ENCODE measurements at places on chromosomes 12 and 14.

- no peak for DNase-seq
Measured at GRCh38 chr14:63241096-63241495, 36.9 kb downstream of the RHOJ start.

DNA sequence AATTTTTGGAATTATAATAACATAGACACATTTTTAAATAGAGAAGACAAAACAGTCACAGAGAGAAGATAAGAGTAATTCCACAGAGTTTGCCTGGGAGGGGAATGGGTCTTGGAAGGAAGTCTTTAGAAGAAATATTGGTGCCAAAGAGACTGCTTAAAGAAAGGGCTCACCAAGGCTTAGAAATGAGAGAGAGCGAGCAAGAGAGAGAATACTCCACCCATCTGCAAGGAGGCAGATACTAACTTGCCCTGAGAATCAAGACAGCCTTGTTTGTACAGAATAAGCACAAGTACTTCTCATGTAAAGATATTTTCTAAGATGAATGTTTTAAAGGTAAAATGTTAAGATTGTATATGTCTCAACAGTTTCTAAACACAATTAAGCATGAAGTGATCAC, 165.5 kb downstream of the SLC38A4 start:
- DNase-seq: no peak

DNA sequence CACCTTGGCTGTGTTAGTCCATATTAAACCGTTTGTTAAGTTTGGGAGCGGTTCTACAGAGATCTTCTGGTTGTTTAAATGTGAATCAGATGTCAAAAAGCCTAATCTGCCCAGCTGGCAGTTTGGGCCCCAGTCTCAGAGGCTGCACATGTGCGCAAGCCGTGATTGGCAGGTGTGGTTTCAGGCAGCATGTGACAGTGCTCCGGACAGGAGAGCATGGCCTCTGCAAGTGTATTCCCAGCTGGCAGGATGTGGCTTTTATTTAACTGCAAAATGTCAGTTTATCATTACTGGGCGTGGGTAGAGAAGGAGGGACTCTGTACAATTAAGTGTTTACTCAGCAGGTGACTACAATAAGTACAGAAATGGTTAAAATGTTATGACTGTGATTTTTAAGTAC, 77.5 kb downstream of the PELI2 start:
- DNase-seq: no peak

- DNase-seq: no peak
Measured at GRCh38 chr12:2348482-2348852, 295.7 kb downstream of the CACNA1C start.

DNA sequence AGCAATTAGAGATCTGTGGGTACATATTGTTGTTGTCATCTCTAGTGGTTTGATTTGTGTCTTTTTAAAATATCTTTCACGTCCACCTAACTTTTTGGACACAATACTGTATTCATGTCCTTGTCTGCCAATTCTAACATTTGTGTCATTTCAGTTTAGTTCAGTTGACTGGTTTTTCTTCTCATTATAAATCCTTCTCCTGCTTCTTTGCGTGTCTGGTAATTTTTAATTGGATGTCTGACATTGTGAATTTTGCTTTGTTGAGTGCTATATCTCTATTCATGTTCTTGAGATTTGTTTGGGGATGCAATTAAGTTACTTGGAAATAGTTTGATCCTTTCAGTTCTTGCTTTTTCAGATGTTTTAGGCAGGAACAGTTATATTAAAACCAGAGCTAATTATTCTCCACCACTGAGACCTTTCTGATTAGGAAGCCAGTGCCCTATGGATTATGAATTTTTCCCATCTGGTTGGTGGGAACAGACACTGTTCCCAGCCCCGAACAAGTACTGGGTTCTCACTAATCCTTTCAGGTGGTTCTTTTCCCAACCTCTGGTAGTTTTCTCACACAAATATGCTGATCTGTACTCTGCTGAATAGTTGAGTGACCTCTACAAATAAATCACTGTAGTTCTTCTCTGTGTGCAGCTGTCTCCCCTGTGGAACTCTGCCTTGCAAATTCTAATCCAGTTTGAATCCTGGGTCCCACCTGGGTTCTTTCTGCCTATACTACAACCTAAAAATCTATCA, 91.1 kb upstream of the DYNC1H1 start:
- no peak for DNase-seq

- no peak for DNase-seq
Measured at GRCh38 chr14:101719708-101720107, 41.8 kb upstream of the PPP2R5C start.

- no peak for DNase-seq
Measured at GRCh38 chr12:101045486-101046464, 164.3 kb downstream of the SLC5A8 start.

DNA sequence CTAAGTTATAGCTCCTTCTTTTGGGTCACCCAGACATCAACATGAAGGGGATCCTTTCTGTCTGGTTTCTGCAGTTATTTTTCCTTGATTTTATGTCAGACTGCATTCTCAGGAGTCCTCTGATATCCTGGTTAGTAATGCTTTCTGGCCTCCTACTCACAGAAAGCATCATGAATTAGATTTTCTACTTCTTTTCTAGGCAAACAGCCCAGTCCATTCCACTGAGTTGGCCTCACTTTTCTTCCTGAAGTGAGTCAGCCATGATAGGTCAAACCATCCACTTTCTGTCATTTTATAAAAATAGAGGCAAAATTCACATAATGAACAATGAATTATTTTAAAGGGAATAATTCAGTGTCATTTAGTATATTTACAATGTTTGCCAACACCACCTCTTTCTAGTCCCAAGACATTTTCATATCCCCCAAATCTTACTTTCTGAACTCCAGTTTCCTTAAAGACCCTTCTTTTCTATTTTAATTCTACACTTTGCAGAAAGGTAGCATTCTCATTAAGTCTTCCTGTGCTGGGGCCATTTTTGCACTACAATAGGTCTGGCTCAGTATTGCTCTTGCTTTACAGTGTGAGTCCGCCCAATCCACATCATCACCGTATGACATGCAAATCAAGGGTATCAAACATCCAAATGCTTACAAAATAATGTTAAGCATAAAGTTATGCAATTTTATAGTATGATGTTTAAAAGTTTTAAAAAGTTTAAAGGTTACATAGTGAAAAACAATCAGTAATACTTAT, 95.1 kb downstream of the UNC79 start:
- DNase-seq: no peak

- DNase-seq: no peak
Measured at GRCh38 chr12:101231636-101232035, 21.6 kb upstream of the SLC5A8 start.

DNA sequence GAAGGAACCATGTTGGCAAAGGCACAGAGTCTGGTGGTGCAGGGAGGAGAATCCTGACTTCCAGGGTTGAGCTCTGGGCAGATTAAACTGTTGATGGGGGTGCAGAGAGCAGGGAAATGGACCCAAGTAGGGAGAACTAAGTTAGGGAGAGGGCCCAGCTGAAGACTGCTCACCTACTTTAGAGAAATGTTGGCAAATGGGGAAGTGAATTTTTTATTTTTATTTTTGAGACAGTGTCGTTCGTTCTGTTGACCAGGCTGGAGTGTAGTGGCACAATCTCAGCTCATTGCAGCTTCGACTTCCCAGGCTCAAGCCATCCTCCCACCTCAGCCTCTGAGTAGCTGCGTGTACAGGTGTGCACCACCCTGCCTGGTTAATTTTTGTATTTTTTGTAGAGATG, 32.1 kb upstream of the TUBA1A start:
- no peak for DNase-seq

DNA sequence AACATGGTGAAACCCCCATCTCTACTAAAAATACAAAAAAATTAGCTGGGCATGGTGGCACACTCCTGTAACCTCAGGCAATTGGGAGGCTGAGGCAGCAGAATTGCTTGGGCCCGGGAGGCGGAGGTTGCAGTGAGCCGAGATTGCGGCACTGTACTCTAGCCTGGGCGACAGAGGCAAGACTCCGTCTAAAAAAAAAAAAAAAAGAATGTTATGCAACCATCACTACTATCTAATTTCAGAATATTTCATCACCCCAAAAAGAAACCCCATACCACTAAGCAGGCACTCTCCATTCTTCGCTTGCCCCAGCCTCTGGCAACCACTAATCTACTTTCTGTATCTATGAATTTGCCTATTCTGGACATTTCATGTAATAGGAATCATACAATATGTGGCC, 68.8 kb upstream of the AMN start:
- no peak for DNase-seq

- DNase-seq: no peak
Measured at GRCh38 chr14:65070471-65070976, 31.8 kb downstream of the MAX start.

DNA sequence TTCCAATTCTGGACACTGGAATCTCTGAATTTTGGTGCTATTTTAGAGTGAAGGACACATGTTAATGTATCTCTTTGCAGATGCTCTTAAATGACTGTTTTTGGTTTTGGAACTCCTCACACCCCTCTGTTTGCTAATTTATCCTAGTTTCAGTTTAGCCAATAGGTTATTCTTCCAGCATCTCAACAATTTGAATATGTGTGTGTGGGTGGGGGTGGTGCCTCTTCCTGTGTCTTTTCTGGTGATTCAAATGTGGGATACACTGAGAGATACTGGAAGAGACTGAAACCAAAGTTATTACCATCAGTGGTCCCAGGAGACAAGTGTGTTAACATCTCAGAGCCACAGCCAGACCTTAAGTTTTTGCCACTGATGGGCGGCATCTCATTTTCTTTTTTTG, 1317.4 kb upstream of the TMEM132C start:
- no peak for DNase-seq

GRCh38 chr12:112928978-112929377, 9.3 kb upstream of the OAS3 start:
- no peak for DNase-seq

DNA sequence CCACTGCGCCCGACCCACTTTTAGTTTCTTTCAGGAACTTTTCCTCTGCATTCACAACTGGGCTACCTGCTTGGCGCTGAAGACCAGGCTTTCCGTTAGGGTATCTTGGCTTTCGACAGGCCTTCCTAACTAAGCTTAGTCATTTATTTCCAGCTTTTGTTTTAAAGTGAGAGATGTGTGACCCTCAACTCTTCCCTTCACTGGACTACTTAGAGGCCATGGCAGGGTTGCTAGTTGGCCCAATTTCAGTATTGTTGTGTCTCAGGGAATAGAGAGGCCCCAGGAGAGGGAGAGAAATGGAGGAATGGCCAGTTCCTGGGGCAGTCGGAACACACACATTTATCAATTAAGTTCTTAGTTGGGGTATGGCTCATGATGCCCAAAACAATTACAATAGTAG, 10.4 kb downstream of the MTA1 start:
- DNase-seq: no peak

DNA sequence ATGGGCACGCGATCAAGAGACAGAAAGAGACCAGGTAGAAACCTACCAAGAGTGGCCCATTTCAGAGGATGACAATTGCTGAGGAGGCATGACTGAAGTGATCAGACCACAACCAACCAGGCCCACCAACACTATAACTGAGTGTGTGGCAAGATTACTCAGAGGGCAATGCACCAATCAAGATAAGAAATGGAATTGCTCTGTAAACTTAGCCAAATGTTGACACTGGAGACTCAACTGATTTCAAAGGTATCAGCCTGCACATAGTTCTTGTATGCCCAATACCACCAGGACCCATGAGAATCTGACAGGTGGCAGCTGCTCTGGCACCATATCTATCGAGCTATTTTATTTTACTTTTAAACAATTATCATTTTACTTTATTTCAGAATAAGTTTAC, 128.9 kb downstream of the FOXN3 start:
- no peak for DNase-seq

GRCh38 chr12:92785563-92785950, 82.8 kb downstream of the PLEKHG7 start:
- DNase-seq: no peak

DNA sequence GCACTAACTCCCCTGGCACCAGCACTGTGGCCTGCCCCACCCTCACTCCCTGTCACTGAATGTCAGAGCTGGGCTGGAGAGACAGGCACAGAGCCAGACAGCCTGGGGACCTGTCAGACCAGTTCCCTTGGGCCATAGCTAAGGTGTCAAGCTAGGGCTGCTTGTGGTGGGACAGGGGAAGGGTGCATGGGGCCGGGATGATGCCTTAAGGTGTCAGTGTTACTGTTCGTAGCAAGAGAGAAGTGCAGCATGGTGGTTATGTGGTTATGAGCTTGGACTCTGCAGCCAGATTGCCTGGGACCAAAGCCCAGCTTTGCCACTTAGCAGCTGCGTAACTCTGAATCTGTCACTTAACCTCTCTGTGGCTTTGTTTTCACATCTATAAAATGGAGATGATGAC, 3.8 kb downstream of the RAPGEF3 start:
- no peak for DNase-seq

- no peak for DNase-seq
Measured at GRCh38 chr14:103898204-103898603, 30.1 kb upstream of the TDRD9 start.

DNA sequence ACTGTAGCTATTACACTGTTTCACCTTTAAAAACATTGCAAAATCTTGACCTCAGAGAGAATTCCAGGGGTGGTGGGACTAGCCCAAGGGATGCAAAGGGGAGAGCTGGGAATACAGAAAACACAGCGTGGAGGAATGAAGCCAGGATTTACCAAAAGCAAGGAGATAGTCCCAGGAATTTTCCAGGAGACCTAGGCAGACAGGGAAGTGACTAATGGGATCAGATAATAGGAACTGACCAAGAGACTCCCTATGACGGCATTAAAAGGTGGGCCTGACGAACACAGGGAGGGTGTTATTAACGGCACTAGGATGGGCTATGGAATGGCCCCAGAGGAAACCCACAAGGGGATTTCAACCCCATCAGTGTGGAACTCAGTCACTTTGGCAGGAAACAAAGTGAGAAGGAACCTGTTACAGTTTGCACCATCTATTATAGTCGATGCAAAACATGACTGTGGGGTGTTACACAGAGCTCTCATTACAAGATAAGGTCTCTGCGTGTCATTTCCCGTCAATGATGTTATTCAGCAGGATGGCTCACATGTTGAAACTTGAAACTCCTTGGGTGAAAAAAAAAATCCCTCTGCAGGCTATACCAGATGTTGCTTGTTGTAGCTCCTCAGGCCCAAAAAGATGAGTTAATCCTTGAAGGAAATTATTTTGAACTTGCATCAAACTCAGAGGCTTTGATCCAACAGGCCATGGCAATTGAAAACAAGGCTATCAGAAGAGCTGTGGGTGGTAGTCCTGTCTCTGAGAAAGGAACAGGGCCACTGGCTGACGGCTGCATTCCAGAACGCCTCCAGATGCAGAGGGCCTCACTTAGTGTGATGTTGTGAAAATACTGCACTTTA, 58.7 kb downstream of the DRAM1 start:
- no peak for DNase-seq

- peak; percentile 42 for DNase-seq
Measured at GRCh38 chr12:108568338-108569154, 6.2 kb downstream of the ISCU start.

All from stimulated activated CD4-positive, alpha-beta T cell treated with anti-CD3 and anti-CD28 coated beads, Interleukin-15, amount 100 ng/mL, for 1 hour (primary cell).